ENCODE measurements at places on chromosomes 6 and 20.

DNA sequence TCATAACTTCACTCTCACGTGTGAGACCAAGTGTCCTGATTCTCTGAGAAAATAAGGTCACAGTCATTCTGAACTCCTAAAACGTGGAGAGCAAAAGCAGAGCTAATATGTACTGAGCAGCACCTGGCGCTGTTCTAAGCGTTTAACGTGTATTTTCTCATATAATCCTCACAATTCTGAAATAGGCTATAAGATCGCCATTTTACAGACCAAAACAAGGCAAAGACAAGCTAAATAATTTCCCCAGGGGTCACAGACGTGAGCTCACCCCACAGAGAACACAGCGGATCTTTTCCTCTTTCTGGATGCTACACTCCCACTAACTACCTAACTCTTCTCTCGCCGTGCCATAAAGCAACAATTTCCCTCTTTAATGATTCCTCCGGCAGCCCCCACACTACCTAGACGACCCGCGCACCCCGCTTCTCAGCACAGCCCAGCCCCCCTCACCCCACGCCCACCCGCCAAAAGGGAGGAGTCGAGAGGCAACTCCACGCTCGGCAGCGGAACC, 636 bp downstream of the SUPT3H start:
- no peak for DNase-seq

DNA sequence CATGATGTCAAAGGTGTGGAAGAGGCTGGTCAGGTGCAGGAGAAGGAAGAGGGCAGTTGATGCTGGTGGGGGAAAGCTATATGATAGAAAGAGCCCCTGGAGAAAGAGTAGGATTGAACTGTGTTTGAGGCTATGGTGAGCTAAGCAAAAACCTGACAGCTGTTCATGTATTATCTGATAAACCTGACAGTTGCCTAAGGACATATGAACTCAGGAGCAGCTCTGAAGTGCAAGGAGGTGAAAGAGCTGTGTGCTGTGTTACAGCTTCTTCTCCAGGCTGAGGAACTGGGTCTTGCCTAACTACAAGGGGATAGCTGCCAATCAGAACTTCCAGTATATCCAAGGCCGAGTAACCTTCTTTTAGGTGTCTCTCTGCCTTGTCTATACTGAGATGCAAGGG, 81.8 kb downstream of the LCA5 start:
- no peak for DNase-seq

DNA sequence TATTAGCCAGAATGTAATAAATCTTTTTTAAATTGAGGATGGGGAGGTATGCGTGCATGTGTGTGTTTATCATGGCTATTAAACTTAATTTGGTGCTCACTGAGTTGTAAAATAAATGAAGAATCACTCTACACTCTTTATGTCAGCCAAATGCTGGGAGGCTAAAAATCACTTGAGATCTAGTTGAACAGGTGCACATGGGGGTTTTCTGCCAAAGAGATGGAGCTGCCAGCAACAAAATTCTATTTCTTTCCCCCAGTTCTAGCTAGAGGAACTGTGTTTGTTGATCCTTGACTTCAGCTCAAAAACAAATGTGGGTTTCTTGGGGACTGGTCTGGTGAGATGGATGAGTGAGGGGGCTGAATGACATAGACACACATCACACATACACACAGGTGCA, 183.3 kb upstream of the BTBD3 start:
- no peak for DNase-seq

GRCh38 chr6:156269751-156270369, 507.3 kb upstream of the ARID1B start:
- no peak for DNase-seq

DNA sequence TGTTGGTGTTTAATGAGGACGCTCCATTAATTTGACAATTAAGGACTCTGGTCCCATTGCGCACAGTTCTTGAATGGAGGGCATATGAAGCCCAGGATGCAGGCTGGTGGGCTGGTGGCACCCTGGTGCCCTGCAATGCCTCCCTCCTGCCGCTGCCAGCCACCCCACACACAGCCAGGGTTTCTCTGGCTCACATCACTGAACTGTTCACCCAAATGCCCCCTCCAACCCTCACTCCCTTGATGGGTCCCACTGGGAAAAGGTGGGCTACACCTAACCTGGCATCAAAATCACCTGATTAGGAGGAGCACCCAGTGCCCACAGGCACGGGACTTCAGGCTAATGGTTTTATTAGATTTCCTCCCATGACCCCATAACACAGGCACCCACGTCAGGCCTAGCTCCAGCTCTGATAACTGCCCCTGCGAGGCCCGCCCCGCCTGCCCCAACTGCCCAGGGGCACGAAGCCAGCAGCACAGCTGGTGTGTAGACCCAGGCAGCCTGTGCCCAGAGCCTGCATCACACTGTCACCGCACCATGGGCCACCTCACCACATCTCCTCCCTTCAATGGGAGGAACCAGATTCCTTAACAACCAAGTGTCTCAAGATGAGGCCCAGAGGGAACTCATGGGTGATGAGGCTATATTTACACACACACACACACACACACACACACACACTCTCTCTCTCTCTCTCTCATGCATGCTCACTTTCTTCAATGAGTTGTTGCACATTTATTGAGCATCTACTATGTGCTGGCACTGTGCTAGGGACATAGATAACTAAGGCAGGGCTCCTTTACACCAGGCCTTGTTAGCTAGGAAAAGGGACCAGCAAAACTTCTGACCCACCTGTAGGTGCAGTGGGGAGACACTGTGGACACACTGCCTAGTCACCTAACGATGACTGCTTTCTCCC, 107.3 kb downstream of the NOL4L start:
- DNase-seq: no peak

DNA sequence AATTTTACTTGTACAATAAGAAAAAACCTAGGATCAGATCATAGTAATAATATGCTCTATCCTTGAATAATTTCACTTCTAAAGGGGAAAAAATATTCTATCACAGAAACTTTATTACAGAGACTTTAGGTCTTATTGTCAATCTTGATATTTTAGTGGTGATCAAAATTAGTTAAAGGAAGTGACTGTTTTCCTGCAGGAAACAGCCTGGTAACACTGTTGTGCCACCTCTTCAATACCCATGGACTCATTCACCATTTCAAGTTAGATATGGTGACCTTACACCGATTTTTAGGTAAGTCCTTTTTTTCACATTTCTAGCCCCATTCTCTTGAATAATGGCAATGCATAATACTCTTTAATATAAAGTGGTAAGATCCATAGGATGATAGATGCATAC, 99.2 kb downstream of the MTFR2 start:
- no peak for DNase-seq

DNA sequence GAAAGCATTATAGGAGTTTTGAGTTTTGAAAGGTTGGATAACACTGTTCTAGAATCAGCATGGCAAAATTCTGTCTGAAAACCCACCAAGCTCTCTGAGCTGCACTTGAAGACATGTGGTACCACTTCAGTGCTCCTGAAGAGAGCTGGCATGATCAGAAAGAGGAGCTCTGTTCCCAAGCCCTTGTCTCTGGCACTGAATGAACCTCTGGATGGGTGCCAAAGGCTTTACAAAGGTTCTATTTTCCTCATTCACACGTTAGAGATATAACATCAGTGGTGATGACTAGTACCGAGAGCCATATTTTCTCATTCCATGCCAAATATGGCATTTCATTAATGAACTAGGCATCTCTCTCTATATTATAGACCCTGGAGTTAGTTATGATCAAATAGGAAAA, 301.8 kb upstream of the ID4 start:
- DNase-seq: no peak

GRCh38 chr6:109521080-109521479, 38.1 kb upstream of the ZBTB24 start:
- DNase-seq: no peak

Data from stimulated activated CD8-positive, alpha-beta memory T cell treated with anti-CD3 and anti-CD28 coated beads, Interleukin-15, amount 100 ng/mL, for 4 hours (primary cell).